Activated B cell treated with CpG ODN at 0.5 μM for 24 hours (primary cell): ENCODE measurements at places on chromosomes 1 and 21. TPM values are rescaled to one million over a fixed set of nuclear protein-coding genes. Genes with fewer than 3 reads are reported as not detected.

Gene MFAP2
- not detected in 2 replicates for total RNA-seq

GRCh38 chr1:38992412-38993111 lies 1.5 kb downstream of the AKIRIN1 start:
- no peak for DNase-seq

Gene PRR9
- total RNA-seq: not detected in 2 replicates

GRCh38 chr1:94670273-94670672 lies 128.7 kb upstream of the F3 start:
- no peak for DNase-seq

DNA sequence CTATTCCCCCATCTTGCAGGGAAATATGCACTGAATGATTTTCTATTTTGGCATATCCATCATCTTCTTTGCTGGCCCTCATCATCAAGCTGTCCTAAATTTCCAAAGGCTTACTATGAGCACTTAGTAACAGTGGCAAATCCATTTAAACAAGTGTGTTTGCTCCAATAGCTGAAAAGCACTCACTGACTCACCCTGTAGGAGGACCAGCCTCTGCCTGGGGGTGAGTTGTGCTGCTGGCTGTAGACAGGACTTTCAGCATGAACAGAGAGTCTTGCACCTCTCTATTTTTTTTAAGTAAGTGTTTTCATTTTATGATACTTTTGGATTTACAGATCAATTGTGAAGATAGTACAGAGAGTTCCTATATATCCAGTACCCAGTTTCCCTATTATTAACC lies 97.3 kb downstream of the SLC35F3 start:
- no peak for DNase-seq
